ENCODE measurements at places on chromosomes 2 and 18.

GRCh38 chr2:30639836-30640235, 167.4 kb downstream of the CAPN13 start:
- no peak for DNase-seq

DNA sequence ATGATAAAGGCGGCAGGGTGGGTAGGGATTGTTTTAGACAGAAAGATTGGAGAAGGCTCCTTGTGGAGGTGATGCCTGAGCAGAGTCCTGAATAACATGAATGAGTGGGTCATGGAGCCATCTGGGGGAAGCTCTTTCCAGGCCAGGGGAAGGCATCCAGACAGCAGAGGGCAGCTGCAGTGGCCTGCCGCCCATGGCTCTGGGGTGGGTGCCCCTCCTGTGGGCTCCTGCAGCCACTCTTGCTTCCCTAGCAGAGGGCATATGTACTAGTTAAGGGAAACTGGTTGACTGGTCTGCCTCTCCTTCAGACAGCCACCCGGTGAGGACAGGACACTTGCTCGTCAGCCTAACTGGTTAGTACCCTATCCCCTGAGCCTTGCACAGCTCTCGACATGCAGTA, 46.5 kb upstream of the SLC1A4 start:
- no peak for DNase-seq

DNA sequence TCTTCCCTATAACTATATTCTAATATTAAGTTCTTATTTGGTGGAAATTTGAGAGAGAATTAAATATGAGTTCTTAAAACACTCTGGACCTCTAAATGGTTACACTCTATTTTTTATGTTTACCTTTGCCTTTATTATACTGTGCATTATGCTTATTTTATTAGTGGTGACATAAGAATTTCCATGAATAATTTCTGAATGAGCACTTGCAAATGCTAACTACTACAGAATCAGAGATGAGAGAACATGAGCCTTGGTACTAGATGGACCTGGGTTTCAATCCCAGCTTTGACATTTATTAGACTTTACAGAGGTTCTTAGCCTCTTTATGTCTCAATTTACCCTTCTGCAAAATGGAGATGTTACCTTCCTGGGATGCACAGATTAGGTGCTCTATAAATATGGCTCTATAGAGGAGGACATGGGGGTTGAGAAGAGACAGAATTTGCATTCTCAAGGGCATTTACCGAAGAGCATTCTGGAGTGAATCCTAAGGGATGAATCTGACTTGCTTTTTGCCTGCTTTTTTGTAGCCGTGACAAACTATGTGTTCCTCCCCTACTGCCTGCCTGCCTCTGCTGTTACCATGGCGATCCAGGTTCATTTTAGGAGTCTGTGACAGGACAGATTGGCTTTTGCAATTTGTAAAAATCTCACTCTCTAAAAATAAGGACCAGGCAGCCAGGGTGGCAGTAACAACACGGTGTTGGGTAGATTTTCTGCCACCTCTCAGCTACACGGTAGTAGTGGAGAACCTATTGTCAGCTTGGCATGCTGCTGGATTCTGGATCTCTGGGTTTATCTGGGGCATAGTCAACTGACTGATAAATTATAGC, 20.7 kb upstream of the CNRIP1 start:
- DNase-seq = no peak

- DNase-seq = no peak
Measured at GRCh38 chr2:221752781-221753180, 180.7 kb upstream of the EPHA4 start.

- DNase-seq = no peak
Measured at GRCh38 chr2:240600451-240600961, 14.0 kb downstream of the CAPN10 start.

DNA sequence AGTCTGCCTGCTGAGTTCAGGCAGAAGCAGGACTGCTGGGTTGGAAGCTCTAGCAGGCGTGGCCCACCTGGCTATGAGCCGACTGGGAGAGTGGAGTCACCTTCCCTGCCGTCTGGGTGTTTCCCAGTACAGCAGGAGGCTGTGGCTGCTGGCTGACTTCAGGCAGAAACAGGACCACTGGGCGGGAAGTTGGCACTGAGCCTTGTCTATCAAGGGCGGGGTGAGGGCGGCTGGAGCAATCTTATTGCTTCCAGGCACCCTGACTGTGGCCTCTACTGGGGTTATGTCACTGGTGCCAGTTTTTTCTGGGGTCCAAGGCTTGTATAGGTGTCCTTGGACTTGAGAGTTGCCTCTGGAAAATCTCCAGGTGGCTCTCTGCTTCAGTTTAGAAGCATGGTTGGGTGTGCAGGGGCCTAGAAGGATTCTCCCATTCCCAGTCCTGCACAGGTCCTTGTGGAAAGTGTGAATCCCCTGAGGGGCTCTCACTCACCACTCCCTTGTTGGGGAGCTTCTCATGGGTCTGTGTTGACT, 30.5 kb downstream of the LTBP1 start:
- no peak for DNase-seq

GRCh38 chr18:7725897-7726296, 158.8 kb downstream of the PTPRM start:
- DNase-seq = no peak

DNA sequence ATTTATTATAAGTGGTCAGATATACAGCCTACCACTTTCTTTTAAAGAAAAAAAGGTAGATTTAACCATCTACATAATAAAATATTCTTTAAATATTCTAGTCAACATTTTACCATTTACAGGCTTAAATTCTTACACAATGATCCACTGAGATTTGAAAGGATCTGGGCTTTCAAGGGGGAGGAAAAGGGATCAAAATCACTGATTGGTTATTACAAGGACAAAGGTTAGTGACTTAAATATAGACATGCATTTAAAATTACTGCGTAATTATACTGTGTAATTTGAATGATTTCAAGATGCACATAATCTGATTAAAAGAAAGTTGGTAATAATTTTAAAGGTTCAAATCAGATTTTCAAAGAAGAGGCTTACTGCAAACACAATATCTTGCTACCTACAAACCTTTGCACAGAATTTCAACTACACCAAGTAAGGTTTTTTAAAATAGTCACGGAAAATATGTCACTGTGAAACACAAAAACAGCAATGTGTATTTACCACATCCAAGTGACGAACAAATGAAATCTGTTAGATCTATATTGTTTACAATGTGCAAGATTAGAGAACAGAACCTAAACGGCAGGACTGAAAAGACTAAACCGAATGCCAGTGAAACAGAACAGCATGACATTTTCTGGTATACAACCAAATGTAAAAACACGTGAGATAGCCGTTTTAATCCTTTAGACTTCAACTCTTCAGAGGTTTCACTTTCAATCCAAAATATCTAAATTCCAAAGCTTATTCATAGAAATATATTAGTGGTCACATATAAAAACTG, 40.8 kb downstream of the RTN4 start:
- no peak for DNase-seq

GRCh38 chr2:228102949-228103348, 78.5 kb downstream of the SPHKAP start:
- DNase-seq = no peak

DNA sequence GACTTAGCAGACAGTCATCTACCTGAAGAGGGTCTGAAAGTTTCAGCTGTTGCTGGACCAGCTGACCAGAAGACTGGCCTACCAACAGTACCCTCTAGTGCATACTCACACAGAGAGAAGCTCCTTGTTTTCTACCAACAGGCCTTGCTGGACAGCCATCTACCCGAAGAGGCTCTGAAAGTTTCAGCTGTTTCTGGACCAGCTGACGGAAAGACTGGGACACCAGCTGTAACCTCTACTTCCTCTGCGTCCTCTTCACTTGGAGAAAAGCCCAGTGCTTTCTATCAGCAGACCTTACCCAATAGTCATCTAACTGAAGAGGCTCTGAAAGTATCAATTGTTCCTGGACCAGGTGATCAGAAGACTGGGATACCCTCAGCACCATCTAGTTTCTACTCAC, 63.2 kb downstream of the ALMS1 start:
- no peak for DNase-seq

DNA sequence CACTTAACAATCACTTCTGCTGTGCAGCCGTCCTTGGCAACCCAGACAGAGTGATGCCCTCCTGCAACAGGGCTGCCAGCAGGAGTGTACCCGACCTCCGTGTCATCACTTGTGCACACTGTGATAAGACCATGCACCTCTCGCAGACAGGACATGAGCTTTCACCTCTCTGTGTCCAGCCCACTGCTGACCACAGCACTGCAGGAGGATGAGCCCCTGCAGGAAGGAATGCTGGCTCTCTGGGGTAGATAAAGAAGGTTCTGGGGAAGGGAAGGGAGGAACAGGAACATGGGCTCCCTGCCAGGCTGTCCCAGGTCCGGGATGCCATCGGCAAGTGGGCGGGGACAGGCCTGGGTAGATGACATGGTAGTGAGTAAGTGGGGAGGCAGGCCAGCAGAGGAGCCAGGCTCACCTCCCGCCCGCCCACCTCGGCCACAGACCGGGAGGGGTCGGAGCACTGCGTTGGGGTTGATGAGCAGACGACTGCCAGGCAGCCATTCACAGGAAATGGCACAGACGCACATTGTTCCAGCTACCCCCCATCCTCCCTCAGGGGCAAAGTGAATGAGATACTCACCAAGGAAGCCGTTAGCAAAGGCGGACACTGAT, 18.6 kb upstream of the COL6A3 start:
- DNase-seq = no peak

GRCh38 chr2:217667512-217667911, 335.3 kb downstream of the TNS1 start:
- no peak for DNase-seq

DNA sequence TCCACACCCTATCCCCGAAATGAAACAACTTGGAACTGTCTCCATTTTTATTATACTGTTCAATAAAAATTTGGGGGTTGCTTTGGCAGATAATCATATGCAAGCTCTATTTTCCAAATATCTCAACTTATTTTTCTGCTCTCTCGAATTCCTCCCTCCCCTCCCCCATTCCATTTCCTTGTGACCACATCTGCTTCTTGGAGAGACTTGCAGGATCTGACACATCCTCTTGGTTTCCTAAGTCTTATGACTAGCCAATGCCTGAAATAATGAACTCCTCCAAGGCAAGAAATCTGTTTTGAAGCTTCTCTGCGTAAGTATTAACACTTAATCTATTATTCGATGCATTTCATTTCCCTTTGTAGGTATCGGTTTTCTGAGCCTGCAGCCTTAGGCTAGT, 16.1 kb downstream of the TGIF1 start:
- DNase-seq = no peak

DNA sequence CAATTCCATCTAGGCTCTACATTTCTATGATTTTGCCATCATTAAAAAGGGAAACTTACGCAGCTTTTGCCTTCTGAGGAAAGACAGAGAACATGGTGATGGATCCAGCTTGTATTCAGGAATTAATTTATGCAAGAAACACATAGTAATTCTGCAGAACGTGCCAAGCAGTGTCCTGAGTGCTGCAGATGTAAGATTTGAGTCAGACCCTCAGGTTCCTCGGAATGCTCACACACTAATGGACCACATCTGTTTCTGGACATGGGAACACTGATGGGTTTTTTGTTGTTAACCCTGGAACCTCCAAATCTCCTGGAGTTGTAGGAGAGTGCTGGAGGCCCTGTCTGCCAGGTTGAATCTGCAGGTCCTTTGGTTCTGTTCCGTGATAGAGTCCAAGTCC, 132.9 kb downstream of the SETBP1 start:
- DNase-seq = no peak

DNA sequence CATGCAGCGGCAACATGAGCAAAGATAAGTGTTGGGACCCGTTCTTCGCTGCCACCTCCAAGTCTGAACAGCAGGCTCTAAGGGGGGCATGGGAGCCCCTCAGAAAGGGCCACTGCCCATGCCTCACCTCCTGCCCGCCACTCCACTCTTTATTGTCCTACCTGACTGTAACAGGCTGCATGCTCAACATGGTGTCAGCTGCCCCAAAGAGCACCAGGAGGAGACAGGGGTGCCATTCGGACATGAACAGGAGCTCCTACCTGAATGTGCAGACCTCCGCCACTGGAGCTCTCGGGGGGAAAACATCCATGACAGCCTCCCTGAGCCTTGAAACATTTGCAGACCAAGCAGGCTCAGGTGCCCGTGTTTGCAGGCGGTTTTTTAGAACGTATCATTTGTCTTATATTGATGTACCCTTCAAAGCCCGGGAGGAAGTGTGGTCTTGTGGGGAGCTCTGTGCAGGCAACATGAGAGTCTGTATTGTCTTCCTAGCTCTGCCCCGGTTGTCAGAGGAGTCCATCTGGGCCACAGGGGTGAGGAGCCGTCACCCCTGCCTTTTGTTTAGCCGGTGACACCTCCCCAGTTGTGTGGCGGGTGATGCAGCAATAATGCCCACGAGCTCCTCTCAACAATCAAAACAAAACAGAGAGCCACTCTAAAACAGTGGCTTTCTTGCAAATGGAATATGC, 35.1 kb upstream of the CD8A start:
- DNase-seq = no peak

- DNase-seq = no peak
Measured at GRCh38 chr18:48862678-48863270, 88.0 kb downstream of the SMAD7 start.

DNA sequence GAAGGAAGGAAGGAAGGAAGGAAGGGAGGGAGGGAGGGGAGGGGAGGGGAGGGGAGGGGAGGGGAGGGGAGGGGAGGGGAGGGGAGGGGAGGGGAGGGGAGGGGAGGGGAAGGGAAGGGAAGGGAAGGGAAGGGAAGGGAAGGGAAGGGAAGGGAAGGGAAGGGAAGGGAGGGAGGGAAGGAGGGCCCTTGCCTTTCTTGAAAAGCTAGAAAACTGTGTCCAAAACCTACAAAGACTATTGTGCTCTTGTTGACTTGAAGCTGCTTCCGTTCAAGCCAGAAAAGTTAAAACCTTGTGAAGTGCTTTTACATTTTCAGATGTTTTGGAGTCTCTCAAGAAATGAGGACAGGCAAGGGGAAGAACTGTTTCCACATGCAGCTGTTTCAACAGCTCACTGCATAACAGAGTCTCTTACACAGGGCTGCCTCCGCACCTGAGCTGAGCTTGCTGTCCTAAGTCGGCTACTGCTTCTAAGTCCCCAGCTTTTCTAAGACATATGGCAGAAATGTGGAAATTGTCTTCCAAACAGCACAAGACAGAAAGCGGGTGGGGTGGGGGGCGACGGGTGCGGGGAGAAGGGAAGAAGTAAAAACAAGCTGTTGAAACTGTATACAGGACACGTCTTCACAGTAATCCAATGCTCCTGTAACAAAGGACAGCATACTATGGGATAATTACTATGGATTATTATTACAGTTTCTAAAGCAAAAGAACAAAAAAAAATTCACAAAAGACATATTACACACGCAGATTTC, 46.1 kb downstream of the BCL11A start:
- DNase-seq = no peak

- no peak for DNase-seq
Measured at GRCh38 chr2:45029215-45029614, 20.0 kb upstream of the SIX2 start.

All from cortex of kidney (tissue), 1 donor.